Cardiac ventricle fibroblast (primary cell): ENCODE measurements at places on chromosomes 5 and 9. TPM values are rescaled to one million over a fixed set of nuclear protein-coding genes. Genes with fewer than 3 reads are reported as not detected.

Gene LCN2
- total RNA-seq: not detected in 2 replicates

Gene SLC6A3
- total RNA-seq: 0.05 TPM in 1 of 2 replicates, not detected in the other

Gene SOWAHA
- total RNA-seq: not detected in 2 replicates

Gene KIF24
- 0.56 and 0.78 TPM in 2 replicates for total RNA-seq

Gene NME5
- total RNA-seq: 1.7 and 2.6 TPM in 2 replicates

Gene TMEM8B
- total RNA-seq: 3.6 and 3.7 TPM in 2 replicates

Gene SPATA31E1
- total RNA-seq: not detected in 2 replicates

Gene SV2C
- total RNA-seq: not detected in 2 replicates

Gene CRAT
- 61.3 and 63.0 TPM in 2 replicates for total RNA-seq

Gene ARL10
- 8.4 and 9.0 TPM in 2 replicates for total RNA-seq

Gene ARRDC1
- 8.1 and 18.4 TPM in 2 replicates for total RNA-seq

Gene C9orf40
- total RNA-seq: 3.1 and 3.3 TPM in 2 replicates

Gene PCDHA6
- 0.37 and 0.64 TPM in 2 replicates for total RNA-seq

Gene PCDHGA2
- total RNA-seq: 3.5 and 5.2 TPM in 2 replicates

Gene NOXA1
- 0.12 TPM in 1 of 2 replicates, not detected in the other for total RNA-seq

Gene NUTM2G
- not detected in 2 replicates for total RNA-seq

Gene LHX3
- not detected in 2 replicates for total RNA-seq

Gene TRAF2
- total RNA-seq: 3.9 and 5.9 TPM in 2 replicates

Gene ANKRD33B
- total RNA-seq: 2.2 TPM in 2 replicates

Gene PCDHA1
- 0.05 TPM in 1 of 2 replicates, not detected in the other for total RNA-seq

Gene LOX
- 147 and 151 TPM in 2 replicates for total RNA-seq
